ENCODE measurements at places on chromosomes 11 and 22.

GRCh38 chr22:37305887-37306286 lies 23.6 kb downstream of the CYTH4 start:
- DNase-seq: no peak

- DNase-seq: peak; percentile 89
Observed at GRCh38 chr11:117588166-117588810, 208.7 kb downstream of the DSCAML1 start.

DNA sequence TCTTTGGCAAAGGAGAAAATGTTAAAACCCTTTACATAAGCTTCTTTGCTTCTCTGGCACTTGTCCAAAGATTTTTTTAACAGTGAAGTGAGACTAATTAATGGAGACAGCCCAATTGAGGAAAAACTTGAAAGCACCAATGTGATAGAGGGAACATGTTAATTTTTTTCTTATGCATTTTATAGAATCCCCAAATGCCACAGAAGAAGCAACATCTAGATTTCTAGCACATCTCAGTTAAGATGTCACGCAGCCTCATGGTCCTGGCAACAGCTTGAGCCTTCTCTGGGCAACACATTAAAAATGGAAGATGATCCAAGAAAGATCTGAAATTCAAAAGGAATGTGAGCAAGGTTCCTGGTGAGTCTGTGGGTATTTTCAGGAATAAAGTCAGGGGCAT lies 48.5 kb downstream of the PACSIN2 start:
- DNase-seq: no peak

DNA sequence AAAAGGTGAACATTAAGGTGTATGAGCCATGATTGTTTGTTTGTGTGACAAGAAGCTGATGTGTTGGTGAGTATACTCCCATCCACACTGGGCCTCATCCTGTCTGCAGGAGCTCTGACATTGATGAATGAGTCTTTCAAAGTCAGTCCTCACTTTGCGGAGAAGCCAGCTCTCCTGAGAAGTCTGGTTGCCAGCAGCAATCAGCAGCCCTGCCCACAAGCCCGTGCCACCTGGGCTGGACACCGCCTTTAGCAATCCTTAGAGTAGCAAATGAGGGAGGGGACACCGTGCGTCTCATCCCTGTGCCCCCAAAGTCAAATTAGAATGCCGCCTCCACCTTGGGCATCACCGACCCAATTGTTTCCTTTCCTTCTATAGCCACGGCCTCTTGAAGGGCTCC lies 174.8 kb upstream of the NECTIN1 start:
- no peak for DNase-seq

DNA sequence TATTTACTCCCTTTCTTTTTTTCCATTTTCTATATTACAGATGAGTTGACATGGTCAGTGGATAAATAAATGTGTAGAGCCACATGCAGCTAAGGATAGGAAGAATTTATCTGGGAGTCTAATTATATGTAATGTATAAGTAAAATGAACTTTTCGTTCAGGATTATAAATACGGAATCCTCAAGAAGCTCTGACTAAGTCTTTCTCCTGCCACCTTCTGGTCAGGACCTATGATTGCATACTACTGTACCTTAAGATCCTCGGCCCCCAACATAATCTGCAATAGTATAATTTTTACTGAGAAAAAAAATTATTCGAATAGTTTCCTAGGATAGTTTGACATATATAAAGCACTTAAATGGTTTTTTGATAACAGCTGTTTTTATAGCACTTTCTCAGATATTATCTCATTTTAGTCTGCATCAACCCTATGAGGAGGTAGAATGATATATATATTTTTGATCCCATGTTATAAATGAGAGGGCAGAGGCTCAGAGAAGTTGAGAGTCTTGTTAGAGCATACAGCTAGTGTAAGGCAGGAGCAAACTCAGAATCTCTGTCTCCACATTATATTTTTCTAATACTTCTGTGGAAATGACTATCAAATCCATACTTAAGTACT lies 36.1 kb downstream of the CCDC90B start:
- DNase-seq: peak; percentile 29

DNA sequence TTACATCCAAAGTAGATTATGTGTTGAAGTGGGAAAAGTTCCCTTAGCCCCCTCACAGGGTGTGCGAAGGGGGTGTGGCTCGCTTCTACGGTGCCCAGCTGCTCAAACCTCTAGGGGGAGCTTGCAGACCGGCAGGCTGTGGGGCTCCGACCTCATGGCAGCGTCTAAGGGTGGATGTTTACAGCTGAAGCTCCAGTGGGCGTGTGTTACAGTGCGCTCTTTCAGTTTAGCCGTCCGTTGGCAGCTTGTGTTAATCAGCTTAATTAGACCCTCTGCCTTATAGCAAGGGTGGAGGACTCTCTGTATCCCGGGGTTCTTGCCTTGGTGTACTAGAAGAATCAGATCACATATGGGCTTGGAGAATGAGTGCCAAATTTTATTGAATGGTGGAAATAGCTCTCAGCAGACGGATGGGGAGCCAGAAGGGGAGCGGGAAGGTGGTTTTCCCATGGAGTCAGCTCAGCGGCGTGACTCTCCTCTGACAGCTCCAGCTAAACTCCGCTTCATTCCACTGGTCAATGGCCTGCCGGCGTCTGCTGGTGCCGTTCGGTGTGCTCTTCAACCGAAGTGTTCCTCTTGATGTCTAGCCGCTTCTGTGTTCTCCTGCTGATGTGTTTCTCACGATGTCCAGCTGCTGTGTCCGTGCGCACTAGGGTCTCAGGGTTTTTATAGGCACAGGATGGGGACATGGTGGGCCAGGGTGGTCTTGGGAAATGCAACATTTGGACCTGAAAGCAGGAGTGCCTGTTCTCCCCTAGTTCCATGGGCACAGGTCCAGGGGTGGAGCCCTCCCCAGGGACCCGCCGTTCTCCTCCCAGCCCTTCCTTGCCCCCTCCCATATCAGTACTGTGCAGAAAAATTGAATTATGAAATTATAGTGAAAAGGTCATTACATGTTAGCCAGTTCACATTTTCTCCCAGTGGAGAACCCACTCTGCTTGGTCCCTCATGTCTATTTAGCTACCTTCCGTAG lies 28.6 kb upstream of the OR10G7 start:
- DNase-seq: no peak

- DNase-seq: peak; percentile 56
Observed at GRCh38 chr11:63536669-63537292, at the start of gene PLAAT4. Gene PLAAT4 (plus strand): TSS chr11:63536808. CDS start chr11:63536869, 61 bp downstream.

DNA sequence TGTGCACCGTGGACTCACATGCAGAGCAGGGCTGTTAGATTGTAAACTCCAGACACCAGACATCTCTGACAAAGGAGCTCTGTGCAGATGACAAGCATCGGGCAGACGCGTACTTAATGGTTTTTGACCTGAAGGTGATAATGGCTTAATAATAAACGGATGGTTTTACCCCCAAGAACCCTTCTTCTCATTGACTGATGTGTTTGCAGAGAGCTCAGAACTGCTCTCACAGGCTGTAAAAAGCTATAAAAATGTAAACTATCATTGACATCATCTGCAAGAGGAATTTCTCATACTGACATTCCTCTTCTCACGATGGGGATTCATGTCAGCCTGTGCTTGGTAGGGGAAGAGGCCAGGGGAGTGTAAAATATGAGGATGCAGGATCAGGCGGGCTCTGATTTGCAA lies 8.6 kb upstream of the ARHGAP8 start:
- DNase-seq: no peak

DNA sequence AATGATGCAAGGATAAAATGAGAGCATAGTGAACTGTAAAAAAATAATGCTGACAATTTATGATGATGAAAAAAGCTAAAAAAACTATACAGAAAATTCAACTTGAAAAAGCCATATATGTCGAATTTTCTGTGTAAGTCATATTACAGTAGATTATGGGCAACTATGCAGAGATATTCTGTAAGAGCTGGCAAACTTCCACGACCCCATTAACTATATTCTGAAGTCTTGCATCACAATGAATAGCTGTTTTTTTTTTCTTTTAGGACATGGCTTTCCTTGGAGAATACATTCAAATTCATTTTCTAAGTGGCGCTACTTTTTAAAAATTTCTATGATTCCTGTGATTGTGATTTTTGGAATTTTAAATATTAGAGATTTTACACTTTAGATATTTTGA lies 18.4 kb downstream of the PSMD13 start:
- DNase-seq: no peak

DNA sequence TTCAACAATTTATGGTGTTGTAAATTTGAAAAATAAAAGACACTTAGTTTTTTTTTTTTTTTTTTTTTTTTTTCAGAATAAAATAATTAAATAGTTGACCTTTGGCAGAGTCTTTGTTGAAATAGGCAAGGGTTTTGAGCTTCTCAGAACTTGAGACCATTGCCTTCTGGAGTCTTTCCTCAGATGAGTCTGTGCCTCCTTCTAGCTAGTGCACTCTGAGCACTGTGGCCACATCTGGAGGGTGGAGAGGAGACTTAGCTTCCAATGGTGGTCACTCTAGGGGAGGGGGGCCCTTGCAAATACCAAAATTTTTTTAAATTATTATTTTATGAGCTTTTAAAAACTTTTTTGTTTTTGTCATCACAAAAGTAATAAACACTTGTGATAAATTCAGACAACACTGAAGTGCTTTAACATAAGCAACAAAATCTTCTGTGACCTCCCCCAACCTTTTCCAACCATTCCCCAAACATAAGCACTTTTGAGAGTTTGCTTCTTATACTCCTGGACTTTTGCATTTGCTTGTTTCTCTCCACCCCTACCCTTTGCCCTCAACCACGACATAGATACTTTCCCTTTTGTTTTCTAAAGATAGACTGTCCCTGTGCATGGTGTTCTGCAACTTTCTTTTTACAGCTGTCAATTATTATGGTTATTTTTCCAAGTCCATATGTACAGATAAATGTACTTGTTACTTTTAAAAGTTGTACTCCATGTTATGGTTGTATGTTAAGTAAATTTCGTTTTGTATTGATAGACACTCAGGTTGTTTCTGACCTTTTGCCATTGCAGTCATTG lies 41.1 kb downstream of the BMAL1 start:
- no peak for DNase-seq

DNA sequence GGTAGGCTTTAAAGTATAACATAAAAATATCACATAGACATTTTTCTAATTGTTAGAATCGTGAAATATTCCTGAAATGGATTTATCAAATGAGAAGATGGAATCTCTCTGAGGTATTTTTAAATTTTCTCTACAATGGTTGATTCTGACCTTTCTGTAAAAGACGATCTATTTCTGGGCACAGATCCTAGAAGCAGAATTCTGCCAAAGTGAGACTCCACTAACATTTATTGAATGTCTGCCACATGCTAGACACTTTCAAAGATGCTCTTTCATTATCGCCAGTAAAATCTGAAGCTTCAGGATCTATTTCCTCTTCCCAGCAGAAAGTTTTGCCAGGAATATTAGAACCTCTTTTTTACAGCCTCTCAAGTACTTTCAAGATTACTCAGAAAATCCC lies 64.1 kb upstream of the TMEM45B start:
- DNase-seq: no peak

DNA sequence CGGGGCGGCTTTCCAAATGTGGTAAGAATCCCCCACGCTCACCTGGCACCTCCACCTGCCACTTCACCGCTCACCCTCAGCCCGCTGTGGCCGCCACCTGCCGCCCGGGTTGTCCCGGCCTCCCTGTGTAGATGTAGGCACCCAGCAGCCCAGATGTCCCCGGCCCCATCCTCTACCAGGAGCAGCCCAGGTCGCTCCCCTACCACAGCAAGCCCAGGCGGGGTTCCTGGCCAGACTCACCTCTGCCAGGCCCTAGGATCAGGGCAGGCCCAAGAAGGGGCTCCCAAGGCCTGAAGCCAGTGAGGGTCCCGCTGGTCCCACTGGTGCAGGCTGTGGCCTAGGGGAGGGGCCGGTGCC lies 27.4 kb downstream of the MOB2 start:
- no peak for DNase-seq

- DNase-seq: no peak
Observed at GRCh38 chr22:29268511-29269229, 602 bp downstream of the EWSR1 start.

DNA sequence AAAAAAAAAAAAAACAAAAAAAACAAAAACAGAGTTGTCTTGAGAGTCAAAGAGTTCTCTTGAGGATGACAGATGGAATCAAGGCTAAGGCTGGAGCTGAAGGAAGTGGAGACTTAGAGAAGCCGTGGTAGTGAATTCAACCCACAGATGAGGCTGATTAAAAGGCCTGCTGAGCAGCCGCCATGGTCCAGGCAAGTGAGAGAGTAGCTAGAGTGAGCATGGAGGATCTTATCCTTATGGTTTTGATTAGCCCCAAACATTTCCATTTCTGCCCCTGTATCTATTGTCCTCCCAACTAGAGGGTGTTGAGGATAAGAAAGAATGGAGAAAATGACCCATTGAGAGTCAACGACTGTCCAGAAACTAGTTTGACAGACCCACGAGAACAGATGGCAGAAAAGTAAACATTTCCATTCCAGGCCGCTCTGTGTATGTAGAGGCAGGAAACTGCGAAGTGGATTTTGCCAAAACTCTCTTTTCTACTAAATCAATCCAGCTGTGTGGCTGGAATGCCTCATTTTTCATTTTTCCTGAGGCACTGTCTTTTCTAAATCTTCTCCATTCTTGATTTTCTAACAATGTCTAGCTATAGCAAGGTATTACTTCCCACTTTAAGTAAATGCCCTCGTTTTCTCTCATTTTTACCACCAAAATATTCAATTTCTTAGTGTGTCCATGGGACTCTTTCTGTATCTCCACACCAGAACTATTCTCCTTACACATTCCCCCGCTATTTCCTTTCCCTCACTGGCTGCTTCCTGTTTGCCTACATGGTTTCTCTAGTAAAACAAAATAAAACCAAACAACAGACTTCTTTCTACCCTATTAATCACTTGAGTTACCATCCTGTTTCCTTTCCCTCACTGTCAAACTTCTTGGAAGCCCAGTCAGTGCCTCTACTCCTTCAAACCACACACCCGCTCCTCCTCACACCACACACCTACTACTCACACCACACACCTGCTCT lies 5.4 kb upstream of the MMP8 start:
- no peak for DNase-seq

DNA sequence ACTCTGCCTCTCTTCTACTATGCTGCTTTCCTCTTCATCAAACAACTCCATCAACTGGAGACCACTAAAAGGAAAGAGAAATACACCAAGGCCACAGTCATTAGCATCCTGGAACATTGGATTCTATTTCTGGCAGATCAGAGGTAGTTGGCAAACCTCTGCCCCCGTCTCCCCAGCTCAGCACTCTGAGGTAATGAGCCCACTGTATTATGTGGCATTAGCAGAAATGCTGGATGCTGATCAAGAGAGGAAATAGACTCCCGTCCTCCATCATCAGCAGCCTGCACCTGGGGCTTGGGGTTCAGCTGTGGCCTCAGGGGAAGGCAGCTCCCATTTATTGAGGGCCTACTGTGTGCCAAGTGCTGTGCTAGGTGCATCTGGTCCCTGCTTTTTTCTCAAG lies 9.0 kb upstream of the RASD2 start:
- DNase-seq: no peak

DNA sequence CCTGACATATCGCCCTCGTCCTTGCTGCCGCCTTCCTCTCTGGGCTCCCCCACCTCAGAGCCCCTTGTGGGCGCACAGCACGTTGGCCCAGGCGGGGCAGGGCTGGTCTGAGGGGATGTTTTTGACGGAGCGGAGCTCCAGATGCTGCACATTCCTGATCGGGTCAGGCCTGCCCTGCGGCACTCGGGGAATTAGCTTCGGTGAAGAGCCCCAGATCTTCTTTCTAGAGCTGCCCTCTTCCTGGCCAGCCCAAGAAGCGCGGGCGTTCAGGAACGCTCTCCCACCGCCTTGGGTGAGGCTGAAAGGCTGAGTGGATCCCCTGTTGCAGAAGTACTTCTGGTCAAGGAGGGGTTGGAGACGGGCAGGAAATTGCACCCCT lies 12.1 kb downstream of the YPEL4 start:
- peak; percentile 36 for DNase-seq

Measured in DMS79 treated with DMSO at 0.1 percent for 48 hours (cell line).